ENCODE measurements at places on chromosomes 12 and 14.

DNA sequence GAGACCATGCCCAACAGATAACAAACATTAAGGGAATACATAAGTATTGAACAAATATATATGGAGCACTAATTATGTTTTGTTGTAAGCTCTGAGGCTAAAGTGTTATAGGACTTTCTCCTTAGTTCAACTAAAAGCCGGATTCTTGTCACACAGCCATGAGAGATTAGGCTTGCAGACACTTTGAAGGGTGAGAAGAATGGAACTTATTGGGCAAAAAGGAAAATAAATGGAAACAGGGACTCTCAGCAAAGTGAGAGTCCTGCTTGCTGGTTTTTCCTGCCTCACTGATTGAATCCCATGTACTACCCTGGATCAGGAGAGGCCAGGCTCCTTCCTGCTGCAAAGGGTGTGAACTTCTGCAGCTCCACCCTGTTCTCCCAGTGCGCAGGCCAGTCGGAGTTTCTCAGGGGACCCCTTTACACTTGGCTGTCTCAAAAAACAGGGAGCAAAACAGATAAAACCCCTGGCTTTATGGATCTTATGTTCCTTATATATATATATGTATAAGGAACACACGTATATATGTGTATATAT is 77.1 kb upstream of the FUT8 start:
- DNase-seq = no peak

- DNase-seq = no peak
These were observed 122.3 kb downstream of the PTPRR start for GRCh38 chr12:70798016-70798783.

DNA sequence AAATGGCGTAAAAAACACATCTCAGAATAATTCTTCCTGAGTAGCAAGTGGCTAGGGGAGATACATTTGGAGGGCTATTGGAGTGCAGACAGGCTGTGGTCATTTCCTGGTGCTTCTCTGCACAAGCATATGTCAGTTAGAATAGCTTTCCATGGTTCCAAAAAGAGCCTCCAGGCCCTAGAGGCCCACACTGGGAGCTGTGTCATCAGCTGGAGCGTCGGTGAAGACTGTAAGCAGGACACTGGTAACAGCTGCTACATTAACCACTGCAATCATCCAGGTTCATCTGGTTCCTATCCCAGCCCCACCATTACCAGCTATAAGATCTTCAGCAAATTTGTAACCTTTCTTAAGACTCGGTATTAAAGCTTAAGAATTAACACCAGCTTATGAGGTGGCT is 31.7 kb upstream of the APPL2 start:
- no peak for DNase-seq

DNA sequence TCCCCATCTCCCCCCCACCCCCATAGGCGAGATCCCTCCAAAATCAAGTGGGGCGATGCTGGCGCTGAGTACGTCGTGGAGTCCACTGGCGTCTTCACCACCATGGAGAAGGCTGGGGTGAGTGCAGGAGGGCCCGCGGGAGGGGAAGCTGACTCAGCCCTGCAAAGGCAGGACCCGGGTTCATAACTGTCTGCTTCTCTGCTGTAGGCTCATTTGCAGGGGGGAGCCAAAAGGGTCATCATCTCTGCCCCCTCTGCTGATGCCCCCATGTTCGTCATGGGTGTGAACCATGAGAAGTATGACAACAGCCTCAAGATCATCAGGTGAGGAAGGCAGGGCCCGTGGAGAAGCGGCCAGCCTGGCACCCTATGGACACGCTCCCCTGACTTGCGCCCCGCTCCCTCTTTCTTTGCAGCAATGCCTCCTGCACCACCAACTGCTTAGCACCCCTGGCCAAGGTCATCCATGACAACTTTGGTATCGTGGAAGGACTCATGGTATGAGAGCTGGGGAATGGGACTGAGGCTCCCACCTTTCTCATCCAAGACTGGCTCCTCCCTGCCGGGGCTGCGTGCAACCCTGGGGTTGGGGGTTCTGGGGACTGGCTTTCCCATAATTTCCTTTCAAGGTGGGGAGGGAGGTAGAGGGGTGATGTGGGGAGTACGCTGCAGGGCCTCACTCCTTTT is 2.7 kb downstream of the GAPDH start:
- DNase-seq = no peak

DNA sequence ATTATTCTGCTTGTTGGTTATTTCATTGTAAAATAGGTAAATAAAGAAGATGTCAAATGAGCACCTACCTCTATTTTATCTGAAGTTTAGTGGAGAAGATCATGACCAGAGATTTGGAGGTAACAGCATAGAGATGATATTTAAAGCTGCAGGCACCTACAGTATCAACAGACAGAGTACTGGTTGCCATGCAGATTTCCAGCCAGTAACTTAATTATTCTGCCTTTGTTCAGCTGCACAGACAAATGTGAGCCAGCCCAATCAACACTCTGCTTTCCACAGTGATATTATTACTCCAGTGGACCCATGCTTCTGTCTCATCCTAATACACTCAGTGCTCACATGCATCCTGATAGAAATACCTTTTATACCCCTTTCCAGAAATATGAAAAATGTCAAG is 348.5 kb upstream of the RGS6 start:
- DNase-seq = no peak

GRCh38 chr12:117167769-117168168 is 22.5 kb downstream of the FBXO21 start:
- no peak for DNase-seq

DNA sequence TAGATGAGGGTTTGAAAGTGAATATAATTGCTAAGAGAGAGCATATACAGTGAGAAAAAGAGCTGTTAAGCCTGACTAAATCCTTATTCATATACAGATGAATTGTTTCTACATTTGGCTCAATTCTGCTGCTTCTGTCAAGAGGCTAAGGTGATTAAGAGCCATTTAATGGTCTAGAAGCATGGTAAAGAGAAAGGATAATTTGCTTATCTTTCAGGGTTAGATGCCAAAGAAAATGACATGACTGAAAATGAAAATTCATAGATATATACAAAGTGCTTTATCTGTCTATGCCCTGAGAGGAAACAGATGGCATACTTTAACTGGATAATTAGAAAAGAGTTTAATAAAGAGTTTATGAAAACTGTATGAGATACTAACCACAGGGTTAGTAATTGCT is 834.9 kb downstream of the SLC6A15 start:
- DNase-seq = no peak

GRCh38 chr14:102593061-102593824 is 794 bp downstream of the RCOR1 start:
- DNase-seq = peak; percentile 74

GRCh38 chr12:121465921-121466793 is 66.2 kb downstream of the RNF34 start:
- no peak for DNase-seq

DNA sequence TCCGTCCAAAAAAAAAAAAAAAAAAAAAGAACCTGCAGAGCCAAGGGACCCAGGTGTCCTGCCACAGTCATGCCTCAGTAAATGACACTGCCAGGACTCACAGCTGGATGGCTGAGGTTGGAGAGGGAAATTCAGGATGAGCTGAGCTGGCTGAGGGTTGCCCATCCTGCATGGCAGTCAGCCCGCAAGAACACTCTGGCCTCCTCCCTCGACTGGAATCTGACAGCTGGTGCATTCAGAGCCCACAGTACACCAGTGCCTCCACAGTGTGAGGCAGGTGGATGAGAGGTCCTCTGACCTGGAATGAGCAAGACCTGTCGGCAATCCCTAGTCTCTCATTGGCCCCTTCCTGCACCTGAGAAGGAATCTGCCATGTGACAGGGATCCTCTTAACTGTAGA is 74.4 kb upstream of the GPR68 start:
- DNase-seq = no peak
